ENCODE measurements at places on chromosomes 1 and 21. TPM values are rescaled to one million over a fixed set of nuclear protein-coding genes. Genes with fewer than 3 reads are reported as not detected.

The MYBPH gene
- total RNA-seq: not detected

DNA sequence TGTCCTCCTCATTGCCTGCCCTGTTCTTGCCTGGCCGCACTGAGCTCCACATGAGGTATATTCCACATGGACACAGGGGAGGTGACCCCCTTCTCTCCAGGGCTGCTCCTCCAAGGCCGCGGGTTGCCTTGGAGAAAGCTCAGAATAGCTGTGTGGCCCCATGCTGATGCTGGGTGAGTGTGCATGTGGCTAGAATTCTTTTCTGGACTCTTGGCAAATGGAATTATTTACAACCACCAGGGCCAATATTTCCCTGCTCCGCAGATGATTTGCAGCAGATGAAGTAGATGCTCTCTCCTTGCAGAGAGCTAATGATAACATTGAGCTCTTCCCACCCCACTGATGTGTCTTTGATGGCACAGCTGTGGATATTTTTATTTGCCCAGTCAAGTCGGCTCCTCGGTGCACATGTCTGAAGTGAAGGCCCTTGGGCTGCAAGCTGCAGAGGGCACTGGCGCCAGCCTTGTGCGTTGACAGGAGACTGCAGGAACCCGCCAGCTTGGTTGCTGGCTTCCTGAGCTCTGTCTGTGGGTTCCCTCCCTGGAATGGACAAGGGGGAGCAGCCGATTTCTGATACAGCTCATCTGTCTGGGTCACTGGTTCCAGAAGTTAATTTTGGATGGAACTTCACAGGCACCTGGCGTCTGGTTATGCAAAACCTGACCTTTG is 404.7 kb upstream of the VAMP3 start:
- DNase-seq: no peak
- no peak overlapping the region for H3K4me3 ChIP-seq
- H3K27ac ChIP-seq: no peak overlapping the region
- no peaks in the 10 kb centered on the region for H3K27me3 ChIP-seq
- no peaks in the 10 kb centered on the region for H3K36me3 ChIP-seq

DNA sequence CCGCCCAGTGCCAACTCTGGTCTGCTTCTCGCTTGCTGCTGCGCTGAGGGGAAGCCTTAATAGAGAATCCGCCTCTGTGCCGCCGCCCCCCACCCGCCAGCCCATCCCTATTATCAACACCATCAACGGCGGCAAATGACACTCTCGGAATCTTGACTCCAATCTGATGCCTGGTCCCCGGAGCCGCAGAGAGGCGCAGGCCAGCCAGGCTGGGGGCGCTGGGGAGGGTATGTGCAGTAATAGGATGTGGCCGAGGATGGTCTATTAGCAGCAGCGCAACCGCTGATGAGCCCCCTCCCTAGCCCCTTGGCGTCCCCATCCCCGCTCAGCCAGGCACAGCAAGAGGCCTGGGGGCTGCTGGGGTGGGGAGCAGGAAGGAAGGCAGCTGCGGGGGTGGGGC is 15.1 kb upstream of the DMBX1 start:
- no peak for DNase-seq
- H3K27ac ChIP-seq: no peak overlapping the region
- no peak overlapping the region for H3K4me3 ChIP-seq

GRCh38 chr1:29688471-29689365 is 452.4 kb downstream of the PTPRU start:
- no peak overlapping the region for H3K27ac ChIP-seq
- no peak overlapping the region for H3K4me3 ChIP-seq
- DNase-seq: no peak
- H3K36me3 ChIP-seq: peaks cover 3% of the 10 kb centered on the region
- H3K4me1 ChIP-seq: no peaks in the 10 kb centered on the region

All from H9 (cell line).